ENCODE measurements at places on chromosomes 12 and 14.

GRCh38 chr12:570435-570920, 92.8 kb downstream of the NINJ2 start:
- peak; percentile 96 for DNase-seq

GRCh38 chr12:69136931-69137613, 102.3 kb upstream of the CPSF6 start:
- DNase-seq = no peak

- DNase-seq = no peak
These were observed 2.8 kb downstream of the DHH start for GRCh38 chr12:49091836-49092085.

DNA sequence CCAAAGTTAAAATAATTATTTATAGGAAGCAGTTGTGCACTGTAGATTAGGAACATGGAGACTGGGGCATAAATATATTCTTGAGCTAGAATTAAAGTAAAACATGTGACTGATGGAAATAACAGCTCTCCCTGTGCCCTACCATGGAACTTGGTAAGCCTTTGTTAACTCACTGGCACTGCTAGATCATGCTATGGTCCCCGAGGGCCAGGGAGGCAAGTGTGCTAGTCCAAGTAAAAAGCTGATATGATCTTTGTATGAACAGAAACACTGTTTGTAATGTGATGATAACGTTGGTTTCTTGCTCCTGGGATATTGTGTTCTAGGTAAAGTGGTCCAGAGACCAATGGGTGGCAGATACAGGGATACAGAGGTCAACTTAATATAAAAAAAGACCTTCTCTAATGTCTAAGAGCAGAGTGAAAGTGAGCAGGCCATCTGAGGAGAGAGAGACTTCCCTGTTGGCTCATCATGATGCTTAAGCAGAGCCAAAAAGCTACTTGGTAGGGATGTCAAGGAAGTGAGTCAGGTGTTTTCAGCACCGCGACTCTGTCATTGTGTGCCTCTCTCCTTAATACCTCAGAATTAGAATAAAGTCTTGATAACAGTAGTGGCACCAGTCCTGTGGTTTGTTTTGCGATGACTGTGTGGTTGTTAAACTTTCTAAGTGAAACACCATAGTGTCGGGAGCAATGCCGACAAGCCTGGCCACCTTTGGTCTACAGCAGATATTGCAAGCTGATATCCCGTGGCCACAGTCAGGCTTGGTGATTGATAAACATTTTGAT, 27.6 kb downstream of the BICD1 start:
- peak; percentile 52 for DNase-seq

- peak; percentile 33 for DNase-seq
These were observed 1.2 kb downstream of the KRT3 start for GRCh38 chr12:52794479-52795331.

DNA sequence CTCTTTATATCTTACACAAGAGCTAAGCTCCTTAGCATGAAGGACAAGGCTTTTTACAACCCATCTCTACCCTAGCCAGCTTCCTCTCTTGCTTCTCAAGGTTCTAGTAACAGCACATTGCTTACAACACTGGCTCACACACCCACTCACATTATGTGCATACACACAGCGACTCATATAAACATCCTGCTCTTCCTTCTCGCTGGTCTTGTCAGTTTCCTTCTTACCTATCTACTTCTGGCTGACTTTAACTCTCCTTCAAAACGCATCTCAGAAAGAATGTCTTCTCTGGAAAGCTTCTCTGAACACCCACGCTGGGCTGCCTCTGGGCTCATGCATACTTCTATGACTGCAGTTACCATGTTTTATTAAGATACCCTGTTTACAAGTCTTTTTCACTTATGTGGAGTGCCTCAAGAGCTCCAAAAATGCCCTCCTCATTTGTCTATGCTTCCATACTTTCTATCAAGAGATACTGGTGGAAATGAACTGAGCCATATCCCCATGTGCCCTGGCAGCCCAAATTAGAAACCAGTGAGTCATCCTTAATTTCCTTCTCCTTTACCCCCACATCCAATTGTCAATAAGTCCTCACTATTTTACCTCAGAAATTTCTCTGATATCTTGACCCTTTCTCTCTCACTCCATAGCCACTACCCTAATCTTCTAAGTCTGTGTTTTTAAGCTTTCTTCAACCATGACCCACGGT, 126.9 kb upstream of the KRAS start:
- peak; percentile 40 for DNase-seq

GRCh38 chr14:32710231-32710671, 228.4 kb upstream of the NPAS3 start:
- no peak for DNase-seq

DNA sequence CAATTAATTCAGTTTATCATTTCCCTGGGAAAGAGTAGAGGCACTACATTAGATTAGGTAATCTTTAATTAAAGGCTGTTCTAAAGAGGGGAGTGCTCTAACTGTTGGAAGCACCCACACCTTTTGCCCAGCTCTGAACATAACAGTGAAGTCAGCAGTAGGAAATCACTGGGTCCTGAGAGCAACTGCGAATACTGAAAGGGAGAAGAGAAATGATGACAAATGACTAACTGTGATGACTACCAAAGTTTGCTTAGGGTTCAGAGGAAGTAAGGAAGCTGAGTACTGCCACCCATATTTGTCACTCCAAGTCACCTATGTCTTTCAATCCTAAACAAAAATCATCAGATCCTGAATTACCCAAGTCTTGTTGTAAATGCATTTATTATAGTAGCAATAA, 140.6 kb downstream of the EPS8 start:
- no peak for DNase-seq

- DNase-seq = no peak
These were observed 9.1 kb upstream of the DPF3 start for GRCh38 chr14:72902801-72903530.

DNA sequence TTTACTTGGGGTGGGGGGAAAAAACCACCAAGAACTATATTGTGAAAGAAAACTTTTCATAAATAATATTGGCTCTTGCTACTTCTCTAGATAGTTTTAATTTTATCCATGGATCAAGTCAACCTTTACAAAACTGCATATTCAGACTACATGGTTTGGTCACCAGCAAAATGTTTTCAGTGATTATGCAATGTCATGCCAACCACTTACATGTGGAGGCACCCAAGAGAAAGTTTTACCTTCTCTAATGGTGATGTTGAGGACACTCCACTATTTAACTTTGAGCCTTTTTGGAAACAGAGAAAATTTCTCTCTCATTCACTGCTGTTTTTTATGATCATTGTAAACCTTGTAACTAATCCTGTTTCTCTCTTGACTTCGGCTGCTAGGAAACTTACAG, 21.6 kb downstream of the PLCZ1 start:
- DNase-seq = no peak

DNA sequence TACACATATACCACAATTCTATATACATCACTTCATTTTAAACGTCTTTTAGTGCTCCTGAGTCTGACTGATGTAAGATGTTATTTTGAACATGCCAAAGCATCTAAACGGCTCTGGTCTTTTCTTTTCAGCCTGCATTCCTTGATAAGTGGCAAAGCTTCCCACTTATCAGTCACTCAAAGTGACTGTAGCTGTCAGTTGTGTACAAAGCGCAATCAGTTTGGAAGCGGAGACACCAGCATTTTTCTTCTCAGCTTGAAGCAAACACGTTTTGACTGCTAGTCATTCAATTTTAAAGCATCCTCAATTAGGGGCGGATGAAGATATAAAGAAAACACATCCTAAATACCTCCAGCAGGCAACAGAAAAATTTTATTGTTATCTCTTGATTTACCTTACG, 226.8 kb downstream of the SOX5 start:
- DNase-seq = no peak

- peak; percentile 57 for DNase-seq
These were observed 7.8 kb upstream of the KRT74 start for GRCh38 chr12:52581481-52581880.

DNA sequence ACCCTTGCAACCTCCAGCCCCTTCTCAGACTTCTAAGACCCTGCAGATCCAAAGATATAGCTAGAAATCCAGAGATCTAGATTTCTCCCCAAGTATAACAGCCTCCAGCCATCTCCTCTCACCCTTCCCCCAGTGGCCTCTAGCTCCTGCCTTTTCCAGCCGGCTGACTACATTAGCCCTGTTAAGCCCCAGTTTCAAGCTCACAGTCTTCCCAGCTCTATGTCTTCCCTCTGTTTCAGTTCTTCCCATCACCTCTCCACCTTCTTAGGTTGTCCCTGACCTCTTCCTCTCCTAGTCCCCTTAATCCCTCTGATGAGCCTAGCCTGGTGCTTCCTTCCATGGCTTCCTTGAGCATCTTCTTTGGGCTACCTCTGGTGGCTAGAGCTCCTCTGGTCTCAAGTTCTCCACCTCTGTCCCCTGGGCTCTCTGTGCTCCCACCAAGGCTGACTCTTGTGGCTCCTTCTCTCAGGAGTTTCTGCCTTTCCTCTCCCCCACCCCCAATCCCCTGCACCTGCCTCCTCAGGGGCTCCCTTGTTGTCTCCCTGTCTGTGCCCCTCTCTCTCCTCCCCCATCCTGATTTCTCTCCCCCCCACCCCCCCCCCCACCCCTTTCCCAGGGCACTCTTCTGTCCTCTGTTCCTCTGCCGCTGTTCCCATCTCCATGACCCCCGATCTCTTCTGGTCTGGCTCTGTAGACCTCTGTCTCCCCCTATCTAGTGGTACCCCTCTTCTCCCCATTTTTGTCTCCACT, 816 bp upstream of the GDF11 start:
- DNase-seq = no peak

- peak; percentile 42 for DNase-seq
These were observed 3.6 kb downstream of the ISCU start for GRCh38 chr12:108565976-108566375.

DNA sequence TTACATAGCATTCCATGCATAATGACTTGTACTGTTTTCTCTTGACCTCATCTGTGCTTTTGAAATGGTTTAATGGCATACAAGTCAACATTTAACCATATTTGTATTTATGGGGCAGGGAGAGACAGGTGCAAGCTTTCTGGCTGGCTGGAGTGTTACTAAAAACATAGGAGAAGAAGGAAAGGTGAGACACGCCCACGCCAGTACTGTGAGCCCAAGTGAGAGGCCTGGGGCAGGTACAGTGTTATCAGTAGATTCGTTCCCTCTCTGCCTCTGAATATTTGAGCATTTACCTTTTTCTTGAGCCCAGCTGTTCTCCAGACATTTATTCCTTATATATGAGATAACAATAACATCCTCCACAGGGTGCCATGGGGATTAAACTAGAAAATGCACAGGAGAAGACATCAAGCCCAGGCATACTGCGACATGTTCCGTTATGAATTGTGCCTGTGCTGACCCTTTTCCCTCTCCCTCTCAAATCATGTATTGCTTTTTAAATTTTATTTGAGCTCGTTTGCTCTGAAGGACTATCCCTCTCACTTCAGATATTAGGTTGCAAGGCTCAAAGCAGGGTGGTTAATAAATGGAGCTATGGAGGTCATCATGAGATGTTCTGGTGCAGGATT, 34.6 kb upstream of the TUBA1C start:
- DNase-seq = no peak

GRCh38 chr14:52974406-52974805, 23.6 kb upstream of the FERMT2 start:
- DNase-seq = no peak

DNA sequence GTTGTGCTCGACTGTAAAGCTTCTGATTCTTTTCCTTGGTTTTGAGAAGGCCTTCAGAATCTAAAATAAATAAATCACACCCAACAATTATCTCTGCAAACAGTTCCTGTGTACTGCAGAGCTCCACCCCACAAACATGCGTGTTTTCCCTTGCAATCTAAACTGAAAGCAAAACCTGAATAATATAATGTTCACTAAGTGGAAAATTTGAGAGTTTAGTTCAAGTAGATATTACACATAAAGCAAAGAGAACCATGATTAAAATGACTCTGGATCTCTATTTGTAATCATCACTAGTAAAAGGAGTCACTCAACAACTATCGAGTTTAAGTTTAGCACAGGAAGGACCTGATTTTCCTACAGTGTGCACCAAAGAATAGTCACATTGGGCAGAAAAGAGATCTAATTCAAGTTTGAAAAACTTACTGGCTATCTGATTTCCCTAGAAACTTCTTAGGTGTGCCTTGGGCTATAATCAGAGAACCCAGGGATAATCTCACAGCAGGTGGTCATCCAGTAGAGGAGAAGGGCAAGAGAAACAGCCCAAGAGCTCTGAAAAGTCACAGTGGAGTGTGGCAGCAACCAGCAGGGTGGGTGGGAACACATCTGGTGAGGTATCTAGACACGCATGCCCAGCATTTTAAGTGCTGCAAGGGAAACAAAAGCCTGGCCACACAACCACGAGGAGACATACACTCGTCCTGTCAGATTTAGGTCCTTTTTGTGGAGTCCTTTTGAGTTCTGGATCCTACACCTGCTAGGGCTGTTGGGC, 25.4 kb downstream of the ATG14 start:
- no peak for DNase-seq

DNA sequence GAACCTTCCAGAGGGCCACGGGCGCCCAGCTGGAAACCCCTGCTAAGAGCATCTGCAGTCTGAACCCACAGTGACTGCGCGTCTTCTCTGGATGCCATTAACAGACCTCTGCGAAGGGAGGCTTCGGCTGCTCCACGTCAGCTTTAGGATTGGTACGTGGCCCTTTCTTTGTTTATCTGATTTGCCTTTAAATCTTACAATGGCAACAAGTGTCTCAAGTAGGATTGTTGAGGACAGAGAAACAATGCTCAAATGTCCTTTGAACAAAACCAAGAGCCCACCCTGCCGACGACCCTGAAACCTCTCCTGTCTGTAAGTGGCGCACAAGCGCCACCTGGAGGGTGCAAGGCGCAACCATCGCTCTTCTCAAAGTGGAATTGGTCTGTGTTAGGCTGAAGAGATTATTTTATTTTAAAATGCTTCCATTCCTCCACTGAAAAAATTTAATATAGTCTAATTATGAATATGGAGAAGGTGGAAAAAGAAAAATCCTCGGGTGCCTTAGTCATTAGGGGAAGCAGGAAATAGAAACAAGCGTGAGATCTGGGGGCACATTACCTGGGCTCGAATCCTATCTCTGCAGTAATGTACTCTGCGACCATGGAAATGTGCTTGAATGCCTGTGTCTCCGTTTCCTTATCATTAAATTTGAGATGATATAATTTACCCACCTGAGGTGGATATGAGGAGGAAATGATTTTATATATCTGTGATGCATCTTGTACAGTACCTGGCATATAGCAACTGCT, 82.6 kb upstream of the PTPRB start:
- peak; percentile 72 for DNase-seq

GRCh38 chr12:32846053-32846452, 50.5 kb downstream of the PKP2 start:
- DNase-seq = no peak

GRCh38 chr12:89709995-89710872, 1.6 kb upstream of the ATP2B1 start:
- peak; percentile 68 for DNase-seq

DNA sequence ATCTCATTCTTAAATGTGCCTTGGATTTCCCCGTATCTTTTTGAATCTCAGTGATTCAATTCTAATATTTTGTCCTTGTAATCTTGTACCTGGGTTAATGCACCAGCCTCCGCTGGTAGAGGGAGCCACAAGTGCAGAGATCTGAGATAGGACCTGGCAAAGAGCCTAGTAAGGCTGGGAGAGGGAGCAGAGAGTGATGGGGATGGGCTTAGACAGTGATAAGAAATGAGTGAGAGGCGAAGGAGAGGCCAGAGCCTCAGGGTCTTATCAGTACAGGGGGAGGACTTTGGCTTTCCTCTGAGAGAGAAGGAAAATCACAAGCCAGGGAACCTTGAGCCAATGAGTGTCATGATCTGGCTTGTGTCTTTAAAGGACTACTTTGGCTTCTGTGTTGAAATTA, 30.5 kb upstream of the LMNTD1 start:
- no peak for DNase-seq
